ENCODE measurements at places on chromosomes 1 and 21. TPM values are rescaled to one million over a fixed set of nuclear protein-coding genes. Genes with fewer than 3 reads are reported as not detected.

DNA sequence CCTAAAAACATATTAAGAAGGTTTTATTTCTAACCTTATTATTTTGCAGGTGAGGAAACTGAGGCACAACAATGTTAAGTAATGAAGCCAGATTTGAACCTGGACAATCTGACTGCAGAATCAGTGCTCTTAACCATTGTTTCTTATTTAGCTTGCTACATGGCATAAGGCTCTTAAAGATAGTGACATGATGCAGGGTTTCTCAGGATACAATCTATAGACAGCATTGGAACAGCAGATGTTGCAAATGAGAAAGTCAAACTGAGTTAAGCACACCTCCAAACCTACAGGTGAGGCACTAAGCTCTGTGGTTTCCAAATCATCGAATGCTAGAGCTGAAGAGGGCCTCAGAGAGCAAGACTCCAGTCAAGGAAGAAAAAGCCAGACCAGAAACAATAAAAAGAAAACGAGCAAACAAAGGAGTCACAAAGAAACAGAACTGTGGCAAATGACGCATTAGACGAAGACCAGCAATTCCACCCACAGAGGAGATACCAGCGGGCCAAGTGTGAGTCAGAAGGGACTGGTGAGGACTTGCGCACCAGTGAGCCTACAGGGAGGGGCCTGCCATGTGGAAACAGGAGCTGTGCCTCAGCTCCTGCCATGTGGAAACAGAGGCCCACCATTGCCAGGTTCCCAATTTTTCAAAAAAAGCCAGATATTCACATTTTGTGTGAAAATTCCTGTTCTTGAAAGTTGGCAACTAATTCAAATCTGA, 14.4 kb downstream of the CD58 start:
- DNase-seq, result no peak

- no peak for DNase-seq
Measured at GRCh38 chr1:30332116-30333094, 391.0 kb downstream of the MATN1 start.

DNA sequence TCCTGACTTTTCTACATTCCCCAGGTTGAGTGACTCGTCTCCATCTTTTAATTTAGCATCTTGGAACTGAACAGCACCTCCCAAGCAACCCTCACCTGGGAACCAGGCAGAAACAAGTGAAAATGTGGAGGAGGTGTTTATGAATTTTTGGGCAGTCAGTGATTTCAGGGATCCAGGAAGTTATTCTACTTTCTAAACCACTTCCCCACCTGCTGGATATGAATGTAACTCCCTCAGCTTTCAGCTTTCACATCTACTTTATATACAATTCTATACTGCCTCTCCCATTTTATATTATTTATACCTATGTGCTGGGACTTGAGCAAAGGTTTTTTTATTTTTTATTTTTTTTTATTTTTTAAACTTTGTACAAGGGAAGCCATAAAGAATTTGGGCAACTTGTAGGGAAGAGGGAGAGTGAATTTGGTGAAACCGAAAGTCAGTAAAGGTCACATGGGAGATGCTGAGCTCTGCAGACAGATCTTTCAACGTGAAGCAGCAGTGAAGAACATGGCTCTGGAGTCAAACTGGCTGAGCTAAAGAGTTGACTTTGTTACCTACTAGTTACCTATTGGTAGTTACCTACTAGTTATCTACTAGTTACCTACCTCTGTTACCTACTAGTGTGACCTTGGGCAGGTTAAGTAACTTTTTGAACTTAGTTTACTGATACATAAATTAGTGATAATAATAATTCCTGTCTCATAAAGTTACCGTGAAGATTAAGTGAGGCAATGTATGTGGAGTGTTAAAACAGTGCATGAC, 45.5 kb downstream of the DDR2 start:
- no peak for DNase-seq

DNA sequence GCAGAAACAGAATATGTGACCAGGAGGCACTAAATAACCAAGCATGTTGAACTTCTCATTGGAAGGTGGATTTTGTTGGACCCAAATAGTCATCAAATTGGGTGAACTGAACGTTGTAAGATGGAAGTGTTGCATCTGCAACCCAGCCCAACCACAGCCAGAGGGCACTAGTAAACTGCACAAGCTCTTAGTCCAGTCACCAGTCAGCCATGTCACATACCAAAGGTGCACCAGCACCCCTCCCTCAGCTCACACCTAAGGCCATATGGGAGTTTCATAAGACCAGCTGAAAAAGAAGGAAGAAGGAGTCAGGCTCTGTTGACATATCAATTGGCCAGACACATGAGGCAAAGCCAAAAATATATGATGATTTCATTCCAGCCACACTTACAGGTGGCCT, 481.7 kb upstream of the NR5A2 start:
- no peak for DNase-seq

- DNase-seq, result no peak
Measured at GRCh38 chr1:24600551-24600950, 42.6 kb upstream of the SRRM1 start.

DNA sequence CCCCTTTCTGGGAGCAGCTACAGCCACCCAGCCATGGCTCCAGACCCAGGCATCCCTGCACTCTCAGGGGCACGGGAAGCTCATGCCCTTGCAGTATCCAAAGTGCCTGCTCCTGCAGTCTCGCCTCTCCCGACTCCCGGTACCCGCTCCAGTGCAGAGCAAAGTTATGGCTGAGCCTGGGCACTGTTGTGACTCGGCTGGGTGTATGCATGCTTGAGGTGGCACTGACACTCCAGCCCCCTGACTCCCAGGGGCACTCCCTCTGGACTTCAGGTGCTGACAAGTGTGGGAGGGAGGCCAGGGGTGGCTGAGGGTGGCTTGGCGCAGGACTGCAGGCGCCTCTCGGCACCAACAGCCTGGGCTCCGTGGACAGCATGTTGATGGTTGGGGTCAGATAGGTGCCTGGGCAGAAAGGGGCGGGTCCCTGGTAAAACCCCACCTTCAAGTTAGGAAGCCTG, 580.1 kb upstream of the ADGRL2 start:
- no peak for DNase-seq

DNA sequence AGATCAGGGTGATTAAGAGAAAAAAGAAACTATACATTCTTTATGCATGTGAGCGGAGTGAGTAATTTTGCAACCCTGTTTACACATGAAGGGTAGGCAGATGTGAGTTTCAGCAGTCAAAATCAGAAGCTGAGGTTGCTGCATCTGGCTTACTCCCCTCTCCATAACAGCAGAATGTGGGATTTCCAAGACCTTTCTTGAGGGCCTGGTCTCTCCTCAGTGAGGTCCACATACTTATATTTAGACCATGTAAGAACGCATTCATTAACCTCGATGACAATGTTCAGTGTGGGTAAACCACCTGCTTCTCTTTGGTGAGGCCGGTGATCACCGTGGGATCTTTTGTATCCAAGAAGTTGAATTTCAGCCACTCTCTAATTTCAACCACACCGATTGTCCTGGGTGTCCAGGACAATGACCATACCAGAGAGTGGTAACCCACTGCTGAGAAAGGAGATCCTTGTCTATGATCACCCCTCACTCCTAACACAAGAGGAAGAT, 18.7 kb upstream of the RAP1A start:
- DNase-seq, result no peak

- DNase-seq, result no peak
Measured at GRCh38 chr21:39874206-39874605, 7.0 kb downstream of the PCP4 start.

DNA sequence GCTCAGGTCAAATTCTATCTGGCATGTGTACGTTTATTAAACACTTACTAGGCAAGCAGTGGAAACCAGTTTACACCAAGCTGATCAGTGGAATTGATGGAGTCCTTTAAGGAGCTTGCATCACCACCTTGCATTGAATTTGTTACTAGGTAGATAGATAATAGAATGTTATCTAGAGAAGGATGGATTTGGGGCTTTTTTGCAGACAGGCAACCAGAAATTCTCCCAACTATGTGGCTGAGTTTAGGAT, 44.9 kb downstream of the HHAT start:
- DNase-seq, result no peak

GRCh38 chr1:218479436-218480115, 134.4 kb downstream of the TGFB2 start:
- DNase-seq, result no peak

- DNase-seq, result no peak
Measured at GRCh38 chr1:101216623-101217022, 20.2 kb upstream of the S1PR1 start.

DNA sequence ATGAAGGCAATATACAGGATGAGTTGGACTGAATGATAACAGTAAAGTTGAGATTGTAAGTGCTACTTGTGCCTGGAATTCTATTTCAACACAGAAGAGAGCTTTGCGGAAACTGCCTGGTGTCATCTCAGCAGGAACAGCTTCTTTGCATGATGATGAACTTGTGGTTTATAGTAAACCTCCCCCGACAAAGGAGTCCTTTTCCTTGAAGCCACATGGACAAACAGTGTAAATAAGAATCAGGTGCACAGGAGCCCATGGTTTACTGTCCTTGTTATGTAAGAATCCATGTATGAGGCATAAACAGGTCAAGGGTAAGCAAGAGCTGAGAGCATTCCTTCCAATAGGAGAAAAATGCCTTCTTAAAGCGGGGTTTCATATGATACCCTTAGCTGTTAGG, 66.2 kb downstream of the PCNX2 start:
- no peak for DNase-seq

DNA sequence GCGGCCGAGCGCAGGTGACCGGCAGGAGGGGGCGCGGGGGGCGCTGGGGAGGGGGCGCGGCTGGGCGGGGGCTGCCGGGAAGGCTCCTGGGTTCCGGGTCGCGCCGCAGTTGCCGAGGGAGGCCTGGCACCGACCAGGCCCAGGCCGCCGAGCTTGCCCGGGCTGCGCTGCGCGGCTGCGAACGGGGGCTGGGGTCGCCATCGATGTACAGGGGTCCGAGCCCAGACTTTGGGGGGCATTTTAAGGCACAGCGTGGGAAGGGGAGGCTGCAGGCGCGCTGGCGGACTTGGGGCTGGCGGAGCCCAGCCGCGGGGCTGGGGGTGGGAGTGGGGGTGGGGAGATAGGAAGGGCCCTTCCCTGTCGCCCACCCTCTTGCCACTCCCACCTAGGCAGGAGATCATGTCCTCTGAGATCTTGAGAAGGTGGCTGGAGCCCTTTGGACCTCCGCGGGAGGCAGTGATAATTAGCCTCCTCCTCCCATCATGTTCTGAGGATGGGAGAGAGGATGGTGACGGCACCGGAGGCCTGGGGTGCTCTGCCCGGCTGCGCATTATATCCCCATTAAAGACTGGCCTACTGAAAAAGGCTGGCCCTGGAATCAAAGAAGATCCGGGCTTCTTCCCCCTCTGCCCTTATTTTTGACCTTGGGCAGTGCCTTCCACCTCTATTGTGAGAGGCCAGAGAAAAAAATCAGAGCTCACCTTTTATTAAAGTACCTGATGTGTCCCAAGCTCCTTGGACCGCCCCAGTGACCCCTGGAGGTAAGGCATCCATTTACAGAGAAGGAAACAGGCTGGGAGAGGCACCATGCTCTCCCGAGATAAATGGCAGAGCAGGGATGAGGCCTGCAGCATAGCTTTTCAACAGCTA, 497 bp downstream of the FBXO44 start:
- DNase-seq, result no peak

- DNase-seq, result no peak
Measured at GRCh38 chr1:162500805-162501204, 3.2 kb downstream of the UHMK1 start.

- no peak for DNase-seq
Measured at GRCh38 chr1:31657020-31657804, 12.5 kb upstream of the PEF1 start.

GRCh38 chr1:152786077-152786476, at the start of gene LCE1E:
LCE1E (plus strand) TSS chr1:152786257; CDS start chr1:152787300, 1,043 bp downstream.
- no peak for DNase-seq

- peak; percentile 87 for DNase-seq
Measured at GRCh38 chr1:46401964-46402626, 8.0 kb downstream of the FAAH start.

GRCh38 chr1:181391301-181391900, 91.9 kb upstream of the CACNA1E start:
- DNase-seq, result no peak

GRCh38 chr1:86416343-86416742, 7.6 kb upstream of the CLCA2 start:
- no peak for DNase-seq

DNA sequence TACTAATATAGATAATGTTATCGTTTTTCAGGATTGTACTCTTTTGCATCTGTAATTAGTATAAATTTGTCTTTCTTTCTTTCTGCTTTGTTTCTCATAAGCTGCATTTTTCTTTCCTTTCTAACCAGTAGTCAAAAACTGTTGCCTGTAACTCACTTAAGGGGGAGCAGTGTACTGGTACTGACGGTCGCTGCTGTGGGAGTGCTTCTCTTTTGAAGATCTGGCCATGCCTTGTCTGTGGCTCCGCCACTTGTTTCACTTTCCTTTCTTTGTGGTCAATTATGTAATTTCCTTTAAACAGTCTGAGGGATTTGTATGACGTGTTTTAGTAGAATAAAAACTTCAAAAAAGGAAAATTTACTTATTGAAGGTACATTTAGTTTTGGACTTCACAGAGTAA, 37.0 kb downstream of the MIA3 start:
- no peak for DNase-seq

GRCh38 chr1:100265562-100265930, 470 bp upstream of the RTCA start:
- no peak for DNase-seq

DNA sequence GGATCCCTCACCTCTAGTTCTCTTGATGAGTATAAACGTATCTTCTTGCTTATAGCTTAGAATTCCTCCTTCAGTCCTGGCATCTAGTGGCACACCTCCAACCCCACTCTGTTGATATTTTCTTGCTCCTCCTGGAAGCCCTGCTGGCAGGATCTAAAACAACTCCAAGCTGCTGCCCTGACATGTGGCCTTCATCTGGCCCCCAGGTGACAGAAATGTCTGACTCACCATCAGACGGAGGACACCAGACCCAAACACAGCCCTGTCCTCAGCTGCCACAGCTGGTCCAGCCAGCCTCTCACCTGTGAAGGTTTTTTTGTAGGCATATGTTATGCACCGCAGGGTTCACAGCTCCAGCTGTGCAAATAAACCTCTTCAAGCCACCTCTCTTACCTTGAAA, 53.4 kb downstream of the KRTAP19-8 start:
- no peak for DNase-seq

Gene UBL4B
- not detected for total RNA-seq

Gene RAB42
- total RNA-seq, result 0.75 TPM

Gene CYP4A11
- 501 TPM for total RNA-seq

Gene GJA8
- not detected for total RNA-seq

Gene PIK3C2B
- 14.8 TPM for total RNA-seq

Measured in left lobe of liver (tissue), 2 donors.